ENCODE measurements at places on chromosomes 4 and X.

DNA sequence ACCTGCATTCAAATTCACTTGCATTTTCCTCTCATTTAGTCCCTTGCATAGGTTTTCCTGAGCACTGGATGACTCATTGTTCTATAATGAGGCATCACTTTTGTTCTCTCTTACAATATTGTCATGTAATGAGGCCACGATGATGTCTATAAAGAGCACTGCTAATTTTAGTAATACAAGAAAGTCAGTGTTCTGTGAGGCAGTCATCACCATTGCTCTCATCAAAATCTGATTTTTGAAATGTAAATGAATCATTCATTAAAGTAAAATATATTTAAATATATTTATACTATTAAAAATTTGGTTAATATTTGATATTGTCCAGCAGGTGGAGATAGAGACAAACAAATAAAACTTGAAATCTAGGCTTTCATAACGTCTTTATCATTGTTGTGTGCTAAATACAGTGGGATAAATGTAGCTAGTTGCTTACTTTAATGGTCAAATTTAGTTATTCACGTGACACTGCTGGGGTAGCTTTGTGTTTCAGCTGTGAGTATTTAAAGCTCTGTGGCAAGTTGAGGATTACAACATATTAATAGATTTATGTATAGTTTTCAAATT is 15.4 kb downstream of the HMGB2 start:
- peak; percentile 59 for DNase-seq

DNA sequence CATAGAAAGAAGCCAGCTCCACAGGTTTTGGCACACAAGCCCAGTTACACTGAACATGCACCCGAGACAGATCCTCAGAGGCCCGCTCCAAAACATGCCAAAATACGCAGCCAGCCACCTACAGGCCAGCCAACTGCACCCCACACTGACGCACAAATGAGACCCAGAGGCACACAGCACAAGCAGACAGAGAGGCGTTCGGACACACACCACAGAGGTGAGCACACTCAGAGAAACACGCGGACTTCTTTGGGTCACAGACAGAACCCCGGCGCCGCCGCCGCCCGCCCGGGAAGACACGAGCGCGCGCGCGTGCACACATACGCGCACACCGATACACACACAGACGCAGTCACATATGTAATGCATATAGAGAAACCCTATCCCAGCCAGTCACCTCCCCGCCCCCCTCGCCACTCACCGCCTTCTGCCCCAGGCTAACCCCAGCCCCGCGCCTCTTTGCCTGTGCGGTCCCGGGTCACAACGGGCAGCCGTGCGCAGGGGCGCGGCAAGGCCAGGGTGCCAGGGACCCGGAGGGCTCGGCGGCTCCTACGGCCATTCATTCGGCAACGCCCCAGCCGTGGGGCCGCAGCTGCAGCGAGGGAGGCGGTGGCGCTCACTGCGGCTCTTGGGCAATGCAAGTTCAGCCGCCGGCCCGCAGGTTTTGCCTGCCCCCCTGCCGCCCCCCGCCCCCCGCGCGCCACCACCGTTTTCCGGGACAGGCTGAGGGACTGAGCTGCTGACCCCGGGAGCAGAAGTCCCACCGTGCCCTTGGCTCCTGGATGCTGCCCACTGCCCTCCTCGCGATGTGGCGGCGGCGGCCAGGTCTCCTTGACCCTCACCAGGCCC is 553 bp downstream of the SEPTIN6 start:
- DNase-seq: peak; percentile 52

- DNase-seq: no peak
Measured at GRCh38 chr4:122500852-122501501, 44.5 kb upstream of the IL2 start.

- no peak for DNase-seq
Measured at GRCh38 chr4:98536631-98537030, 121.8 kb downstream of the TSPAN5 start.

GRCh38 chr4:7941965-7942496 is 2.4 kb upstream of the AFAP1 start:
- no peak for DNase-seq

DNA sequence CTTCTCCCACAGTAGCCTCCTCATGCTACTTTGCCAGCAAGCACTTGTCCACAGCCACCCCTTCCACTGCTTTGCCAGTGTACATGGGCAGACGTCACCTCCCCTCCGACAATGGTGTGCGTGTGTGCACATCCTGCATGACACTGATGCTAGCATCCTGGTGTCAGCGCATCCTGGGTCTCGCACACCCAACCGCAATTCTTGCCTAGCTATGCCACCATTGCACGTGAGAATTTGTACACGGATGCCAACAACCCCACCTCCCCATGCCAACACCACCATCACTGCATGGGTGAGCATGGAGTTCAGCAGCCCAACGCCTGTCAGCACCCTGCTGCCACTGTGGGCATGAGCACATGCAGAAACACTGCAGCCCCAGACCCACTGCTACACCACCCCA is 550.0 kb downstream of the STPG2 start:
- no peak for DNase-seq

GRCh38 chr4:152680988-152681603 is 1.3 kb upstream of the TMEM154 start:
- peak; percentile 90 for DNase-seq

DNA sequence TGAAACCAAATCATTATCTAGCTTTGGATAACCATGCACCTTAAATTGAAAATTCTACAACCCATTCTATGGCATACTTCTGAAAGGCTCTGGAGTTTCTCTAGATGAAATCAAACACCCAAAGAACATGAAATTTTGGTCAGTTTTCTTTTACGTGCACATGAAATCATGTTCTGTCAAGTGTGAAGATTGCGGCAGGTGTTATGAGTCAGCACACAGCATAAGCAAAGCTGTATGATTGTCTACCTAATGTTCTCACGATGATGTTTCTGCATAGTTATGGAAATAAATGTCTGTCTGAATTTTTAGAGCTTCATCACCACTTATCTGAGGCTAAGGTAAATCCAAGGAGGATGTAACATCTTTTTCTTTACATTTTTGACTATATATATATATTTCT is 495.3 kb downstream of the IL1RAPL1 start:
- DNase-seq: no peak

GRCh38 chr4:183912585-183912984 is 7.5 kb downstream of the STOX2 start:
- no peak for DNase-seq

- no peak for DNase-seq
Measured at GRCh38 chrX:68284281-68284904, 148.9 kb downstream of the OPHN1 start.

DNA sequence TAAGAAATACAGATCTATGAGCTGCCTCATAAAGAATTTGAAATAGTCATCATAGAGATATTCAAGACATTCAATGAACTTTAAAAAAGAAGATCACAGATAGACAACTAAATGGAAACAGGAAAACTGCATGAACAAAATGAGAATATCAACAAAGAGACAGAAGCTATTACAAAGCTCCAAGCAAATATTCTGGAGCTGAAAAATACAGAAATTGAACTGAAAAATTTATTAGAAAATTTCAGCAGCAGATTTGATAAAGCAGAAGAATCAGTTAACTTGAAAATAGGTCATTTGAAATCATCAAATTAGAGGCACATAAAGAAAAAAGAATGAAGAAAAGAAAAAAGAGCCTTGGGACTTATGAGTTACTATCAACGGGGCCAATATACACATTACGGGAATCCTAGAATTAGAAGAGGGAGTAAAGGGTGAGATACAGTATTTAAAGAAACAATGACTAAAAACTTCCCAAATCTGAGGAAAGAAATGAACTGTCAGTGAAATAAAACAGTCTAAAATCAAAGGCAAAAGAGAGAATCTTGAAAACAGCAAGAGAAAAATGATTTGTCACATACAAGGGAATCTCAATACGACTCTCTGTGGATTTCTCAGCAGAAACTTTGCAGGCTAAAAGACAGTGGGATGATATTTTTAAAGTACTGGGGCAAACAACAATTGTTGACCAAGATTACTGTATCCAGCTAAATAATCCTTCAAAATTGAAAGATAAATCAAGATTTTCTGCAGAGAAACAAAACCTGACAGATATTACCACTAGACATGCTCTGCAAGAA is 641.6 kb downstream of the ANKRD50 start:
- DNase-seq: peak; percentile 36

GRCh38 chr4:148091896-148092295 is 350.3 kb downstream of the NR3C2 start:
- no peak for DNase-seq

GRCh38 chrX:153441981-153442380 is 3.9 kb downstream of the TREX2 start:
- DNase-seq: no peak

GRCh38 chr4:184355111-184355604 is 119.2 kb downstream of the IRF2 start:
- peak; percentile 93 for DNase-seq

GRCh38 chr4:78057135-78057599 is at the start of gene FRAS1:
Gene FRAS1, plus strand, starts transcription at chr4:78057323. Its CDS starts 687 bp downstream, at chr4:78058010.
- DNase-seq: peak; percentile 39

GRCh38 chr4:6967846-6968340 is 58.3 kb downstream of the TBC1D14 start:
- no peak for DNase-seq

GRCh38 chr4:15366721-15367120 is 61.1 kb upstream of the C1QTNF7 start:
- peak; percentile 48 for DNase-seq

DNA sequence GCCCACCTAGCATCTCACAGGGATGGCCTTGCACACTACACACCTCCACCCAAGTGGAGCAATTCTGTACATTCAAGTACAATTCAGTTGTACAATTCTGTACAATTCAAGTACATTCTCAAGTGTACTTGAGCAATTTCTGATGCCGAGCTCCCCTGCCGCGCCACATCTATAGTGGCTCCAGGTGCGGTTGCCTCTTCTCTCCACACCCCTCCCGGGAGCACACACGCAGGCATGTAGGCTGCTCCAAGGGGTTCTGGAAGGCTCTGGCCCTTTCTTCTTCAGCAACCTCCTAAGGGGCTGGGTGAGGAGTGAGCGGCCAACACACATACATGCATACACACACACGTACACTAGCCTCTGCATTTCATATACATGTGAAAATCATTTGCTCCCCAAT is 18.9 kb upstream of the DUSP9 start:
- no peak for DNase-seq

Measured in EH (cell line).